Ovary (tissue), 10 donors: ENCODE measurements at places on chromosomes 2 and 18. TPM values are rescaled to one million over a fixed set of nuclear protein-coding genes. Genes with fewer than 3 reads are reported as not detected.

- H3K27me3 ChIP-seq, result no peaks in the 10 kb centered on the region
- H3K36me3 ChIP-seq, result no peaks in the 10 kb centered on the region
- H3K27ac ChIP-seq, result no peak overlapping the region
- no peak for DNase-seq
These were observed 11.6 kb downstream of the KLHL14 start for GRCh38 chr18:32761231-32761630.

DNA sequence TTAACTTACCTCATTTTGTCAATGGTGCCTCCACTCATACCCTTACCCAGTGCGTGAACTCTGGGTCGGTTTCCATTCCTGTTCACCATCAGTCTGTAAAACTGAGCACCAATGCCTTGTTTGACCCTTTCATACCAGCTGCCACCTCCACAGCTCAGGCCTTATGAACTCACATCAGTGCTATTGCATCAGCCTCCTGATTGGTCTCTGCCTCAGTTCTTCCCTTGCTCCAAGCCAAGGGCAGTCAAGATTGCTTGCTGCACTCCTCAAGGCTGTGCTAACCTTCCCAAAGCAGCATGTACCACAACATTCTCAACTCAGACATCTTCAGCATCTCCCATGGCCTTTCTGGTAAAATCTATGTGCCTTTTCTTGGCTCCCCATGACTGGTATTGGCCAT, 9.3 kb downstream of the CD28 start:
- no peaks in the 10 kb centered on the region for H3K27me3 ChIP-seq
- H3K36me3 ChIP-seq, result no peaks in the 10 kb centered on the region

DNA sequence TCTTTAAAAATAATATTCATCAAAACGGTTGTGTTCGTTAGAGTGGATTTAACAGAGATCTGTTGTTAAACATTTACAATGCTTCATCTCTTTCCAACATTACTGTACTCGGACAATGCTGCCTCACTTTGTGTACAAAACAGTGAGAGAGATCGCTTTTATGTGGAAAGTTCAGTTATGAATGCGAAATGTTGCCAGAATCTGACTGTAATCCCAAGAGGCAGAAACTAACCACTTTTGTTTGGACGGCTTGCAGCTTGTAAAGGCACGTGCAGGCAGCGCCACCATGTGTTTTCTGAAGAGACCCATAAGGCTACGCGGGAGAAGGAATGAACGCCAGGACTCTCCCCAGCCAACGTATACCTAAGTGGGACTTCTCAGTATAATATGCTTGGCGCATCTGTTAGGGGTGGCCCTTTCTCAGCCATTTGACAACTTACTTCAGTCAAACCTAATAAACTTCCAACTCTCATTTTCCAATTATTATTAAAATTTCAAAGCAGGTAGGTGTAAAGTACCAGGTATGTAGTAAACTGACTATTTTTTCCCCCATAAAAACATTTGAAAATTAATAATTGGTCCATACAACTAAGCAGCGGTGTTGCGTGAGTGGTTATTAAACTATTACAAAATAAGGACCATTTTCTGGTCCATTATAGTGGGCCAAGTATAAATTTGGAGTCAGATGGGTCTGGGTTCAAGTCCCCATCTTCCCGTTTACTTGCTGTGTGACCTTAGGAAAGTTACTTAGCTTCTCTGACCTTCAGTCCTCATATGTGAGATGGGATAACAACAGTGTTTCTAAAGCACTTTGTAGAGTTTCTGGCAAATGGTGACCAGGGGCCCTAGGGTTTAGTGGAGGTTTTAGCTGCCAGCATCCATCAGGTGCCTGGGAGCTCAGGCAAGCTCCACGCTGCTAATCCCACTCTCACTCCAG, 5.6 kb upstream of the NAPG start:
- no peaks in the 10 kb centered on the region for H3K36me3 ChIP-seq
- no peaks in the 10 kb centered on the region for H3K27me3 ChIP-seq
- H3K27ac ChIP-seq, result no peak overlapping the region
- peak; percentile 82 for DNase-seq
- no peak overlapping the region for H3K4me3 ChIP-seq
- H3K4me1 ChIP-seq, result peaks cover 4% of the 10 kb centered on the region

- H3K27me3 ChIP-seq, result no peaks in the 10 kb centered on the region
- no peak overlapping the region for H3K27ac ChIP-seq
These were observed 1018.4 kb upstream of the ACVR2A start for GRCh38 chr2:146826388-146826787.

DNA sequence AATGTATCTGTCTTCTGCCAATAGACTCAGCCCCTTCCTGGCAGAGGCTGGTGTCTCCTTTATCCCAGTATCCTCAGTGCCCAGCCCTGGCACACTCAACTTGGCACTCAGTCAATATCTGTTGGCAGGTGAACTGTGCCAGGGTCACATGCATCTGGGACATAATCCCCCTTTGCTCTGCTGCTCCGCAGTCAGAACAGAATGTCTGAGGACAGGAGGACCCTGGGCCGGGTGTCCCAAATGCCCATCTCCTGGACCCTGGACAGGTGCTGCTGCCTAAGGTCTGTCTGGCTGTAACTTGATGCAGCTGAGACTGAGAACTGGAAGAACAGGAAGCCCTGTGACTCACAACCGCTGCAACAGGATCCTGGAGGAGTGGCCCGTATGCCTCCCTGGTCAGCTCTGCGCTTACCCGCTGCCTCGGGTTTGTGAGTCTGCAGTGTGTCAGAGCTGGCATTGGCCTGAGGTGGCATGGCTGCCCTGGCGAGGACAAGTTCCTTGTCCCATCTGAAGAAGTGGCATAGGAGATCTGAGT, 11.4 kb downstream of the HK2 start:
- H3K27ac ChIP-seq, result no peak overlapping the region
- H3K36me3 ChIP-seq, result no peaks in the 10 kb centered on the region
- DNase-seq, result peak; percentile 54
- peaks cover 55% of the 10 kb centered on the region for H3K4me1 ChIP-seq
- H3K27me3 ChIP-seq, result no peaks in the 10 kb centered on the region

GRCh38 chr2:16745466-16745865, 79.8 kb upstream of the CYRIA start:
- no peaks in the 10 kb centered on the region for H3K36me3 ChIP-seq
- no peak for DNase-seq
- no peak overlapping the region for H3K4me3 ChIP-seq
- no peaks in the 10 kb centered on the region for H3K4me1 ChIP-seq
- no peak overlapping the region for H3K27ac ChIP-seq

The CSRNP3 gene
- 6.9 TPM for total RNA-seq
